ENCODE measurements at places on chromosomes 6 and 20. TPM values are rescaled to one million over a fixed set of nuclear protein-coding genes. Genes with fewer than 3 reads are reported as not detected.

GRCh38 chr6:134131530-134132139 is 79.2 kb upstream of the SLC2A12 start:
- H3K27ac ChIP-seq: no peak overlapping the region
- H3K4me3 ChIP-seq: no peak overlapping the region
- H3K4me1 ChIP-seq: peaks cover 9% of the 10 kb centered on the region
- no peaks in the 10 kb centered on the region for H3K27me3 ChIP-seq
- H3K36me3 ChIP-seq: no peaks in the 10 kb centered on the region

DNA sequence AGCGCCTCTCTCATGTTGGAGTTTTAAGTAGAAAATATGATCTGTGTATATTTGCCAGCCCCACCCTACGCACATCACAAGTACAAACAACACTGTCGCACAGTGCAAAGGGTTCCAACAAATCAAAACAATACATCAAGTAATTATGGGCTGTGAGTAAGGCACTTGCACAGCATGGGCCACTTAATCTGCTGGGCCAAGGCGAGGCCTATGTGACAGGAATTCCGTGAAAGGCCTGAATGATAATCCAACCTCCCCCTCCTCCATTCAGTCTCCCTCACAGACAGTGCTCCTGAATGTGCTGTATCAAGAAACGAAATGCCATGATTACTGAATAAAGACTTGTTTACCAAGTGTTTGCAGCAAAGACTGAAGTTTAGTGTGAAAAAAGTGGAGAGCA is 130.1 kb upstream of the SLC2A12 start:
- peak overlapping the region; percentile 36 for H3K27ac ChIP-seq
- DNase-seq: no peak
- peaks cover 24% of the 10 kb centered on the region for H3K4me1 ChIP-seq
- no peaks in the 10 kb centered on the region for H3K36me3 ChIP-seq

DNA sequence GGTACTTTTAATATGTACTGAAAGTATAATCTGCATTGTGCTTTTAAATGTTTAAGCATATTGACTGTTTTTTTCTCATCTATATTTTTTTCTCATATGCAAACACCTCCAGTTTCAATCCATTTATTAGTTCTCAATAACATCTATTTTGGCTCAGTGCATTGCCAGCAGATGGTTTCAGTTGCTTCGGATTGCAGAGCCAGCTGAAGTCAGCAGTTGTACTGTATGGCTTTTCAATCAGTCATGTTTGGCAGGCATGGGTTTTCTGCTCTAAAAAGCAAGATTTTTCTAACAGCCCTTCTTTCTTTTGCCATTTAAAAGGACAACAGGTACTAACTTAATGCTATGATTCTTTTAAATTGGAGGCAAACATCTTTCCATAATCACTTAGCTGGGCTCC is 121.2 kb downstream of the CD109 start:
- no peaks in the 10 kb centered on the region for H3K27me3 ChIP-seq
- no peak overlapping the region for H3K4me3 ChIP-seq
- no peaks in the 10 kb centered on the region for H3K4me1 ChIP-seq
- peaks cover 12% of the 10 kb centered on the region for H3K36me3 ChIP-seq
- no peak for DNase-seq

DNA sequence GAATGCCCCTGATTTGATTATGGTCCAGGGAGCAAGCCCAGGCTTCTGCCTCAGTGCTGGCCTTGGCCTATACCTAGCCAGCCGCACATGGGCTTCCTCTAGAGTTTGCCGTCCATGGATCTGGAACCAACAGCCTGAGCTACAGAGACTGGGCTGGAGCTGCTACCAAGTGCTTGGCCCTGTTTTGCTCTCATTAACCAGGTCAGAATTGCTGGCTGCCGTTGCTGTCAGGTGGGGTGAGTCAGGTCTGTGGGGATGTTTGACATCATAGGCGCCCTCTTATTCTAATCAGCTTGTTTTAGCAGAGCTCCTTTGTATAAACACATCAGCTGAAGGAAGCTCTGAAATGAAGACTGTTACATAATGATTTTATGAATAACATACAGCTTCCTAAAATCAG is 83.1 kb upstream of the PHACTR2 start:
- no peak for DNase-seq
- peak overlapping the region; percentile 36 for H3K27ac ChIP-seq
- H3K36me3 ChIP-seq: no peaks in the 10 kb centered on the region
- H3K27me3 ChIP-seq: no peaks in the 10 kb centered on the region
- H3K4me1 ChIP-seq: peaks cover 37% of the 10 kb centered on the region

Gene GPR6
- not detected for total RNA-seq
